ENCODE measurements at places on chromosomes 3 and 15.

- no peak for DNase-seq
These were observed 13.6 kb upstream of the GP9 start for GRCh38 chr3:129046732-129047552.

DNA sequence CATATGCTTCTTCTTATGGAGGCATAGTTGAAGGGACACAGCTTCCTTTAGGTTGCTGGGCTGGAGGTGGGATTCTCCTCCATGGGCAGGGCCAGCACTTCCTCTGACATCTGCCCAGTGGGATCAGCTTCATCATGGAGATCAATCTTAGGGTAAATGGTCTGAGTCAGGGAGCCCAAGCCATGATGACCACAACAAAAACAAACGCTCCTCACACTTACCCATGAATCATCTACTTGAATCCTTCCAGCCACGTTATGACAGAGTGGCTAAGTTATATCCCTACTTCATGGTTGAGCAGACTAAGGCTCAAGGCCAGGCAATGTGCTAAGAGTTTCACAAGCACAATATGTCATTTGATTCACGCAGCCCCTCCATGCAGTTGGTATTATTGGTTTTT lies 87.2 kb upstream of the NMNAT3 start:
- no peak for DNase-seq

GRCh38 chr3:122497425-122497824 lies 17.3 kb downstream of the KPNA1 start:
- DNase-seq, result no peak

- no peak for DNase-seq
These were observed 40.6 kb downstream of the AMOTL2 start for GRCh38 chr3:134333522-134334181.

- DNase-seq, result peak; percentile 0
These were observed 258.5 kb downstream of the PDCD6IP start for GRCh38 chr3:34056951-34057390.

- no peak for DNase-seq
These were observed 53.0 kb downstream of the PDIA5 start for GRCh38 chr3:123119802-123120201.

- no peak for DNase-seq
These were observed 97.9 kb upstream of the C3orf80 start for GRCh38 chr3:160127308-160127707.

DNA sequence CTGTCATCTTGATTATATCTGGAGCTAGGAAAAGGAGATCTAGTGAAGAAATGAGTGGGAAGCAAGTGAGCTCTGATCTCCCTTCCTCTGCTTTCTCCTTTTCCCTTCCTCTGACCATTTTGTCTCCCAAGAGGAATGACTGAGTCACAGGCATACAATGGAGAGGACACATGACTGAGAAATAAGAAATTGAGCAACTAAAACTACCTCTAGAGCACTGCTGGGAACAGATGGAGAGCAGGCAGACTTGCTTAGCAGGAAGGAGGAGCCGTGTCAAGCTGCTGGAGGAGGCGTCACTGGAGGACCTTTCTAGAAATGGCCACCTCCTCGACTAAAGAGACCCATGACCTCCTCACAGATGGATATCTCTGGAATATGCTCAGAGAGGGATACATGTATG lies 66.9 kb upstream of the MYO5C start:
- no peak for DNase-seq

- no peak for DNase-seq
These were observed 83.2 kb upstream of the ALDH1L1 start for GRCh38 chr3:126263539-126263938.

DNA sequence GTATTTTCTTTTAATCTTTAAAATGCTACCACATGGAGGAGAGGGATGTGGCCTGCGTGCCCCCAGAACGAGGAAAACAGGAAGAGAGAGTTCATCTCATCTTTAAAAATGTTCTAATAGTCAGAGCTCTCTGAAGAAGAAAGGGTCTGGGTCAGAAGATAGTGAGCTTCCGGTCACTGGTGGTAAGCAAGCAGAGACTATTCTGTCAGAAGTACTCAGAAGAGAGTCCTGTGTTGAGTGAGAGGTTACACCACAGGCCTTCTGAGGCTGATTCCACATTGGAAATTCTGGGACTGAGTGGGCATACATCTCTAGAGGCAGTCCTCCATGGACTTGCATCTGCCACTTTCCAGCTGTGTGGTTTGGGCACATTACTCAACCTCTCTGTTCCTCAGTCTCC lies 82.2 kb upstream of the SLC6A1 start:
- no peak for DNase-seq

GRCh38 chr3:186879781-186880180 lies 37.3 kb downstream of the ADIPOQ start:
- no peak for DNase-seq

- DNase-seq, result no peak
These were observed 207.9 kb upstream of the COL8A1 start for GRCh38 chr3:99430348-99431134.

DNA sequence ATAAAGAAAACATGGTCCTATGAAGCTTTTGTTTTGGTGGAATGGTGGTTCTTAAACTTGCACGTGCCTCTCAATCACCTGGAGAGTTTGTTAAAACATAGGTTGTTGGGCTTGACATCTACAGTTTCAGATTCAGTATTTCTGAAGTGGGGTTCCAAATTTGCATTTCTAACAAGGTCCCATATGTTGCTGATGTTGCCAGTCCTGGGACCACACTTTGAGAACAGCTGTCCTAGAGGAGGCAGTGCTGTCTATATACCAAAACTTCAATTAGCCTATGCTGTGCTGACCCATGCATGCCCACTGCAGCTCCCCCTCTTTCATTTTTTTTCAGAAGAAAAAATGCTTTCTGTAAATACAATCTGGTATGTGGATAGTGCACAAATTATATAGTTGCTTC lies 31.3 kb downstream of the ALCAM start:
- no peak for DNase-seq

DNA sequence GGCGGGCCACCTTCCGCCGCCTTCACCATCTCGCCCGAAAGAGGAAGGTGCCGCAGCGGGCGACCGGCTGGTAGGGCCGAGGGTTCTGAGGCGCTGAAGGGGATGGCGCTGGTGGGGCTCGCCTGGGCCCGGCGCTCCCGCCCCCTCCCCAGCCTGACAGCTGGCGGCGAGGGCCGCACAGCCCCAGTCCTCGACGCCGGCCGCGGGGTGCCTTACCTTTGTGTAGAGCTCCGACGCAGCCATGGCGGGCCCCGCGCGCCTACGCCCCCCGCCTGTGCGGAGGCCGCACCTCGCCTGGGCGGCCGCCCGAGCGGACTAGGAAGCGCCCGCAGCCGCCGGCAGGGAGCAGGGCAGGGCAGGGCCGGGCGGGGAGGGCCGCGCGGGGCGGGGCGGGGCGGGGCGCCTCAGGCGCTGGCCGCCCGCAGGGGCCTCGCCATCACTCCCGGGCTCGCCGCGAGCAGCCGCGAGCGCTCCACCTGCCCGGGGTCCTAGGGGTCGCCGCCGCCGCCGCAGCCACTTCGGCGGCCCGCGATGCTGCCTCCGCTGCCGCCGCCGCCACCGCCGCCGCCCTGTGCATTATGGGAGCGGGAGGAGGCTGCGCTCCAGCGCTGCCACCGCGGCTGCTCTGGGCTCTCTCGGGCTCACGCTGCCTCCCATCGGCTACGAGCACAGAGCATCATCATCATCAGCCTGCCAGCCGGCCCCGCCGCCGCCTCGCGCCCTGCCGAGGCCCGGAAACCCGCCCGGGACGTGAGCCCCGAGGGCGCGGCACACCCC lies at the start of gene MYO5A:
Gene MYO5A, minus strand, starts transcription at position 317 of the 777 bp plus-strand sequence. Its CDS starts 74 bp downstream, at position 243.
- peak; percentile 76 for DNase-seq

DNA sequence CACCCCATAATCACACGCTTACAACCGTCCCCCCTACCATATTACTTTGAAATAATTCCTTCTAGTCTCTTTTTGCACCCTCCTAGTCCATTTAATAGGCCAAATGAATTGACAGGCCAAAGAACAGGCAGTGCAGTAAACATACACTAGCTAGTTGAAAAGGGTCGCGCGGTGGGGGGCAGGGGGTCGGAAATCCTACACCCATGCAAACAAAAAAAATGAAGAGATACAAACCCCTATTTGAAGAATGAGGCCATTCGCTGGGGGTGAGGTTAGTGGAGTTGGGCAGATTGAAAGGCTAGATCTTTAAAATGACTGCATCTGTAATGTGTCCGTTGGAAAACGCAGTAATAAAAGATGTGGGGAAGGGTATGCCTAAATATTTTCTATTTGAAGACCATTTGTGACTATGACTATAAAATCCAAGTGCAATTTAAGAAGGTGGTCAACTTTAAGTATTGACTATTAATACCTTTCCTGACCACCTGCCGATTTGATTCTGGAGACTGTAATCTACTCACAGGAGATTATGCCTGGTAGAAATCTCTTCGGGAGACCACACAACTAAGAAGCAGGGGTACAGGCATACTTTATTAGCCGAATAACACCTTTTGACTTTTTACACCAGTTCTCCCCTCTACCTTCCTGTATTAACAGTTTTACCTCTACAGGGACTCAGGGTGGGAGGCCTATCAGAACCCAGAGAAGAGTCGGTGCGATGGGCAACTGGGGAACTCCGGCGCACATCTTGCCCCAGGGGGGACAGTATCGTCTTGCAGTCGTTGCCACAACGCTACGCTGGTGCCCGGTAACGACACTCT lies 762 bp upstream of the ARL6 start:
- DNase-seq, result no peak

DNA sequence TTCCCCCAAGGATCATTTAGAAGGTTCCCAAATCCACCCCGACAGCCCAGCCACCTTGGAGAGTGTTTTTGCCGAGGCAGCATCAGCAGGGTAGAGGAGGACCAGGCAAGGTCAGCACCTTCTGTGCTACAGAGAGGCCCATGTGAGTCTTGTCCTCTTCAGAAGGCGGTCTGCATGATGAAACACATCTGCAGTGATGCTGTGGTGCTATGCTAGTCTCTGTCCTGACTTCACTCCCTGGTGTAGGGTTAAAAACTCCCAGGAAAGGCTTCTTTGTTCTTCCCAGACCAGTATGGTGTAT lies 87.9 kb downstream of the ITPR1 start:
- DNase-seq, result no peak

DNA sequence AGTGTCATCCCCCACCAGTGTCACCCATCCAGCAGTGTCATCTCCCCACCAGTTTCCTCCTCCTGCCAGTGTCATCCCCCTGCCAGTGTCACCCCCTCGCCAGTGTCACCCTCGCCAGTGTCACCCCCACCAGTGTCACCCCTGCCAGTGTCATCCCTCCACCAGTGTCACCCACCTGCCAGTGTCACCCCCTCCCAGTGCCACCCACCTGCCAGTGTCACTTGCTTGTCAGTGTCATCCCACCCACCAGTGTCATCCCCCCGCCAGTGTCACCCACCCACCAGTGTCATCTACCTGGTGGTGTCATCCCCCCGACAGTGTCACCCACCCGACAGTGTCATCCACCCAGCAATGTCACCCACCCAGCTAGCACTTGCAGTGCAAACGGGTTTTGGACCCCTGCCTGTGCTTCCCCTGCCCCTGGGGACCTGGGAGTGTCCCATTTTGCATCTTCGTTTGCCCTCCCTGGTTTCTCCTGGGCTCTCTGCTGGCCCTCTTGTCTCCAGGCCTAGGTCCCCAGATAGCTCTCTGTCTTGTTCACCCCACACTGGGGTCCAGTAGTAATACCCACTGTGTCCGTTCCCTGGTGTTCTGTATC lies 99.8 kb upstream of the PRR20G start:
- DNase-seq, result no peak

DNA sequence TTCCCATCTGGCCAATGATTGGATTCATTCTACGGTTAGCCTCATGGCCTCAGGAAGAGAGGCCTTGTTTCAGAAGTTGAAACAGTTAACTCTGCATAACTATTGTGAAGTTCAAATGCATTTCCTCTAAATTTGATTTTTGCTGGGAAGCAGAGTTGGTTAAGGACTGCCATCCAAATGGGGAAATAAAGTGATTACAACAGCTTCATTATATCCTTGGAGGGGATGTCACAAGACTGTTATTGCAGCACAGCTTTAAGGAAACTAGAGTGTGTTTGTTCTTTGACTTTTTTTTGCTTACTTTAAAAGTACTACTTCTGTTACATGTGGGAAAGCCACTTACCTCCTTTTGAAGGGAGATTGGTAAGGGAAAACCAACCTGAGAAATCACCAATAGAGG lies 164.8 kb downstream of the AKAP13 start:
- DNase-seq, result no peak

DNA sequence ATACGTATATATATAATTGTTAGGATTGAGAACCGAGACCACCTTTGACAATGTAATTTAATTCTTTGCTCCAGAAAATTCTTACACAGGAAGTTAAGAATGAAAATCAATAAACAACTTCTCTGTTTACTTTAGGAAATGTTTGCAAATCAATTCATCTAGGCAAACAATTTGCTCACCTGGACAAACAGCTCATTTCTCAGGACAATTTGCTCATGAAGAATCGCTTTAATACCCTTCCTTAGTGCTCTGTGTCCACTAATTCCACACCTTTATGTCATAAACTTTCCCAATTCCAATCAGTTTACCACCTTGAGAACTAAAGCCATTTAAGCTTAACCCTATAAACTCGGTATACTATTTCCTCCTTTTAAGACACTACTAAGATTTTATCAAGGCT lies 292.2 kb downstream of the BCHE start:
- DNase-seq, result no peak

GRCh38 chr3:179796421-179796820 lies 143.6 kb downstream of the USP13 start:
- DNase-seq, result no peak

GRCh38 chr15:71374607-71375352 lies 259.5 kb downstream of the THSD4 start:
- DNase-seq, result no peak

GRCh38 chr3:112463250-112463649 lies 36.0 kb downstream of the BTLA start:
- no peak for DNase-seq

- no peak for DNase-seq
These were observed 43.8 kb downstream of the WWTR1 start for GRCh38 chr3:149613988-149614387.

DNA sequence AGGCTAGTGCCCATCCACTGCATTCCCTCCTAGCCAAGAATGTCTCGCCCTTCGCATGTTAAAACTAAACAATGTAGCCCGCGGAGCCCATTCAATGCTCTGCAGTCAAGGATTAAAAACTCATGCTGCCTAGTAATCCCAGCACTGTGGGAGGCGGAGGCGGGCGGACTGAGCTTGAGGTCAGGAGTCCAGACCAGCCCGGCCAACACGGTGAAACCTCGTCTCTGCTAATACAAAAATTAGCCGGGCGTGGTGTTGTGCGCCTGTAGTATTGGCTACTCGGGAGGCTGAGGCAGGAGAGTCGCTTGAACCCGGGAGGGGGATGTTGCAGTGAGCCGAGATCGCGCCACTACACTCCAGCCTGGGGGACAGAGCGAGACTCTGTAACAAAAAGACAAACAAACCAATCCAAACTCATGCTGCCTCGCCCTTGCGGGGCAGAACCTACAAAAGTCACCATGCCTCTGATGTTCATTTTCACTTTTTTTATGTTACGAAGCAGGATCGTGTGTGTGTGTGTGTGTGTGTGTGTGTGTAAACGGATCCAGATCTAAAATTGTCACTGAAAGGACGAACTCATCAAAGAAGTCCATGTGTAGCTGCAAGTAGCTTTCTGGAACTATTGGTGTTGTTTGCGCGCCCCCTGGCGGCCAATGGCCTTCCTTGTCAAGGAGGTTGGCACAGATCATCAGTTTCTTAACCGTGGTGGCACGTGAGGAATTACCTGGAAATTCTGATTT lies 54.8 kb upstream of the SPESP1 start:
- peak; percentile 96 for DNase-seq

Data from stimulated activated CD4-positive, alpha-beta T cell treated with anti-CD3 and anti-CD28 coated beads, Interleukin-4, amount 100 ng/mL, for 4 hours (primary cell).